ENCODE measurements at places on chromosomes 5 and 9.

GRCh38 chr5:54944364-54944763 is 41.0 kb downstream of the ESM1 start:
- peak; percentile 56 for DNase-seq

- DNase-seq, result no peak
Observed at GRCh38 chr9:14987858-14988257, 77.6 kb upstream of the FREM1 start.

GRCh38 chr5:140356853-140357725 is 2.9 kb upstream of the SLC4A9 start:
- no peak for DNase-seq

DNA sequence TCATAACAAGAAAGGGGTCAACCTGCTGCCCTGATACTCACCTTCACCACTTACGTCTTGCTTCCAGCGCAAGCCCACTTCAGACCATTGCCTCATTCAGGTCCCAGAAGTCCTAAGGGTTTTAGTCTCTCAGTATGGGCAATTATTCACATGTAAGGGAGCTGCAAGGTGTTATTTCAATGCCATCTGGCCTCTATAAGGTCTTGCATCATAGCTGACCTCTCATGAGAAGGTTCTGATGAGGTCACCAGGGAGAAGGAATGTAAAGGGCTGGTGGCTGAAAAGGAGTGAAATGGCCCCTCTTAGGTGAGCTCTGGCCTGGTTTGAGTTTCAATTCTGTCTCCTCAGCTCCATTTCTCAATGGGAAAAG is 1.5 kb upstream of the MARCHF3 start:
- DNase-seq, result no peak

GRCh38 chr5:119345861-119346260 is 10.0 kb upstream of the TNFAIP8 start:
- DNase-seq, result no peak

DNA sequence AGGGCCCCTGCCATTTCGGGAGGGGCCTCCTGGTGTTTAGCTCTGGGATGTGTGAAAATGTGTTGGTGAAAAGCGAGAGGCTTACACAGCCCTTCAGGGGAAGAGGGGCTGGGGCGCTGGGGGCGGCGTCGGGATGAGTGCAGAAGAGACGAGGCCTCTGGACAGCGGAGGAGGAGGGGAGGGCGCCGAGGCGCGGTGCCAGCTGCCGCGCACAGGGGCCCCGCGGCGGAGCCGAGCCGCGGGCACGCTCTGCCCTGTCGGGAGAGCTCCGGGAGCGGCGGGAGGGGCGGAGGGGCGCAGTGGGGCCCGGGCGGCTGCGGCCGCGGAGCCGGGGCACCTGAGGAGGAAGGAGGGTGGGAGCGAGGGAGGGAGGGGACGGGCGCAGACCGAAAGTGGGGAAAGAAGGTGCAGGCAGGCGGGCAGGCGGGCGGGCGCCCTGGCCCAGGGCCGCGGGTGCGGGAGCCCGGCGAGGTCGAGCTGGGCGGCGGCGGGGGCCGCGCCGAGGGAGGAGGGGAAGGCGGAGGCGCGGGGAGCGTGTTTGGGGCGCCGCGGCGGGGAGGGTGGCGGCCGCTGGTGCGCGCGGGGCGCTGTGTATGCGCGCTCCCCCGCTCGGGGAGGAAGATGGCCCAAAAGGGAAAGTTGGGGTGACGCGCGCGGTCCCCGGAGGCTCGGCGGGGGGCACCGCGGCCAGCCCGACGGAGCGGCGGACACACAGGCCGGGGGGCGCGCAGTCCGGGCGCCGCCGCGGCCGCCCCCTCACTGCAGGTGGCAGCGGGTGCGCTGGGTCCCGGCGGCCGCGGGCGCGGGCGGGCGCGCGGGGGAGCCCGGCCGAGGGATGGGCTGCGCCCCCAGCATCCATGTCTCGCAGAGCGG is at the start of gene PDE8B:
PDE8B (plus strand) TSS at position 590 of the 873 bp plus-strand sequence; CDS start at position 836, 246 bp downstream.
- DNase-seq, result peak; percentile 52

DNA sequence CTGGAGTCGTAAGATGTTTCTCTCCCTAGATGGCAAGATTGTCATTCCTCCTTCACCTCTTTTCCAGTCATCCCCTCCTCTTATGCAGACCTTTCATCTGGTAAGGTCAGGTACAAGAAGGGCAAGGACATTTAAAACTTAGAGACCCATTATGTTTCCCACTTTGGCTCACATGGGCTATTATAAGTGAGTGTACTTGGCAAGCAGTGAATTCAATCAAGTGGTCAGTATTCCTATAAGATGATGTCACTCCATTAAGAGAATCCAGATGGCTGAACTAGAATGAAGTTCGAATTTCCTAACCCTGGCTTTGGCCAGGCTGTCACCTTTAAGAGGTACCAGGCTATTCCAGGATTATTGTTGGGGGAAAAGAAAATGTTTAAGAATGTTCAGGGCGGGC is 32.2 kb downstream of the ZNF131 start:
- DNase-seq, result no peak

DNA sequence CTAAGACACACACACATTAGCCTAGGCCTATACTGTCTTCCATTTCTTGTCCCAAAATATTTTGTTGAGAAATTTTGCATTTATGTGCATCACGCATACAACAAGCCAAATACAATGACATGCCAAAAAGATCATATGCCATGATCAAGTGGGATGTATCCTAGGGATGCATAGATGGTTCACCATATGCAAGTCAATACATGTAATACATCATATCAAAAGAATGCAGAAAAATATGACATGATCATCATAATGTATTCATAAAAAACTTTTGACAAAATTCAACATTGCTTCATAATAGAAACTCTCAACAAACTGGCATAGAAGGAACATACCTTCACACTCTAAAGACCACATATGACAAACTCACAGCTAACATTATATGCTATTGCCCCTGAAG is 5.8 kb upstream of the FAM81B start:
- DNase-seq, result no peak

- no peak for DNase-seq
Observed at GRCh38 chr9:13860946-13861640, 452.8 kb downstream of the NFIB start.

DNA sequence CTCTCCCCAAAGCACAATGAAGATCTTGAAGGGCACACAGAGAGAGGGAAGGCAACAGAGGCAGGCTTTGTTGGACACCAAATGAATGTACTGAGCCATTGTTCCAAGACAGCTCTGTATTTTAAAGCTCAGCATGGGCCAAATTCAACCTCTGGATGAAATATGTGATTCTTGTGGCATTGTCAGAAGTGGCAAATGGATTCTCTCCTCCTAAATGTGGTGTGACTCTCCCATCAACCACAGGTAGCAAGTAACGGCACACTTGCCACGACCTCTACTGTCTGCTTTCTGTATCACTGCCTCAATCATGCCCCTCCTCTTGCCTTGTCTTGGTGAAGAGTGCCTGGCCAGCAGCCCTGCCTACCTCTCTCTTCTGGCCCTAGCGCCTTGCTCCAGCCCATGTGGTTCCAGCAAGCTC is 6.1 kb upstream of the MOB3B start:
- DNase-seq, result no peak

DNA sequence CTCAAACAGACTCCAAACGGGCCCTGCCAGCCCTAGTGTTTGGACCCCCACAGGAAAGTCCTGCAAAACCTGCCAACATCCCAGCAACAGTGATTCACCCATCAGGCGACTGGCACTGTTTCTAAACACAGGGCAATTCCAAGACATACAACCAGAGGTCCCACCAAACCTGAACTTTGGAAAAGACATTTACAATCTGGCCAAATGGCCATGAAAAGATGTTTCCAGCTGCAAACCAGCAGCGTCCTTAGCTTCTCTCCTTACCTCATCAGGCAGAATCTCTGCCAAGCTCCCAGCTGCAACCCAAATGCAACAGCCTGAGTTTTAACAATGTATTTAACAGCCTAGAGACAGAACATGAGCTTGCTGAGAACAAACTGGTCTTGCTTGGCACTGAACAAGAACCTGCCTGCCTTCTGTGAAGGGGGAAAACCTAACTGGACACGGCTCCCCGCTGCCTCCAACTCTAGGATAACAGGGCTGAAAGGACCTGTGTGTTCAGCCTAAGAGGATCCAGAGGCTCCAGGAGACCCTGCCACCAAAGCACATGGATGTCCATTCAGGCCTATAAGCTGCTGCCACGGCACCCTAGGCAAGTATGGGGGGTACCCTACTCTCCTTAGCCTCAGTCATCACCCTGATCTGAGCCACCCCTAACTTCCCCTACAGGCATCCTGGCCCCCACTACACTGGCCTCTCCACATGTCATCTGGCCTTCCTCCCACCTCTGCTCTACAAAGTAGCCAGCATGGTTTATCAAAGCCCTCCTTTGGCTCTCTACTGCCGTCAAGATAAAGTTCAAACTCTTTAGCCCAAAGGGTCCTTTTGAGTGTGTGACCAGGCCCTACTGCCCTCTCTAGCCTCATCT is 5.6 kb downstream of the P4HA2 start:
- no peak for DNase-seq

DNA sequence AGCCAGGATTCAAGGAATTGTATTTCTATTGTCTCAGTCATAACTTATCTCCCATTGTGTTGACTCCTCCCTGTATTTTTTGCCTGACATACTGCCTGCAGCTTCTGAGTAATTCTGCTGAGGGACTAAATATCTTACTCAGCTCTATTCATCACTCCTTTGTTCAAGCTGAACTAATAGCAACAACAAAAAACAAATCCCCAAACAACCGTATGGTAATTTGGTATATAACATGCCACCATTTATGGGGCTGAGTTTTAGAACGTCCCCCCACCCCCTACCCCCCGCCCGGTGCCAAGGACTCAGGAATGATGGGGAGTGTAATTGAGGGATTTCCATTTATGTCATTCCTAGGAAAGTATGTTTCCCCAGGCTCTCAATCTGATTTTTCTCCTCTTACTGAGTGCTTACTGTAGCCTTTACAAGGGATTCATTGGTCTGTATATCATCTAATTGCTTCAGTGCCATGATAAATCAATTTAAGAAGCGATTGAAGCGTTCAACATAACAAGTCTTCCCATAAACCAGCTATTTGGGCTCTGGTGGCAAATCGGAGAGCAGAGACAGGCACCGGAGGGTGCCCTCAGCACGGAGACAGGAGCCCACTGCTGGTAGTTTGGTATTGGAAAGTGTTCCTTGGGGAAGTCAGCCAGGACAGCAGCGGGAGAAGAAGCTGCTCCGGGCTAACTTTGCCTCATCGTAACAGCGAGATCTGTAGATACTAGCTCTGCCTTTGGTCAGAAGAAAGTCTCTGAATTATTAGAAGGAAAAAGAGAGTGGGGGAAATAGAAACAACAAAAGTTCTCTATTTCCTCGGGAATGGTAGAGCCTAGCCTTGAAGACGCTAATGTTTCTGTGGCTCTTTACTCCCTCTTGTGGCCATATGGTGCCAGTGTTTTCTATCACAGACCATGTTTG is 40.7 kb upstream of the HSD17B4 start:
- DNase-seq, result peak; percentile 65

DNA sequence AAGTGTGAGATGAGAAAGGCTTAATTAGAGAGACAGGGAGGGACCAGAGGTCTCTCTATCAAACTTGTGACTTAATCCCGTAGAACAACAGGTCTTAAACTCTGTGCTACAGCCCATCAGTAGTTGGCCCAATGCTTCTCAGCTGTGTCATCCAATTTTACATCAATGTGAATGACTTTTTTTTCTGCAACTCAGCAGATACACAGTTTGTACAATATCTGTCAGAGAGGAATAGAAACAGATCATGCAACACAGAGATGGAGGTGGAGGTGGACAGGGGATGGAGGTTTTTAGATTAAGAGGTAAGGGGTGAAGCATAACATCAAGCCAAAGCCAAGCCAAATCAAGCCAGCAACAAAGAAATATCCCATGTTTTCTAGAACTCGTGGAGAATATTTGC is 43.0 kb downstream of the FBXW11 start:
- DNase-seq, result no peak

DNA sequence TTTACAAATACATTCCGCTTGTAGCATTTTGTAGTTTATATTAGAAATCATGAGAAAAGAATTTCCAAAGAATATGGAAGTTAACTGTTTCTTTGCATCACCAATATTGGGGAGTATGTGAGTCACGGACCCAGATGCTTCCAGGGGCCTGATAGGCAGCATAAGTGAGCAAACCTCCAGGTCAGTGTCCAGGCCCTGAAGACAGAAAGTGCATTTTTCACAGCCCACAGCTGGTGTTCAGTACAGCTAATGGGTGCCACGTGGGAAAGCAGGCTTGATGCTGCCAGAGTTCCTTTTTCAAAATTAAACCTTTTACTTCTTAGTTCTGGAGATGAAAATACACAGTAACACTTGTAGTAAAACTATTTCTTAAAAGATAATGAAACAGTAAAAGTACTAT is 454.4 kb upstream of the ACTBL2 start:
- DNase-seq, result no peak

DNA sequence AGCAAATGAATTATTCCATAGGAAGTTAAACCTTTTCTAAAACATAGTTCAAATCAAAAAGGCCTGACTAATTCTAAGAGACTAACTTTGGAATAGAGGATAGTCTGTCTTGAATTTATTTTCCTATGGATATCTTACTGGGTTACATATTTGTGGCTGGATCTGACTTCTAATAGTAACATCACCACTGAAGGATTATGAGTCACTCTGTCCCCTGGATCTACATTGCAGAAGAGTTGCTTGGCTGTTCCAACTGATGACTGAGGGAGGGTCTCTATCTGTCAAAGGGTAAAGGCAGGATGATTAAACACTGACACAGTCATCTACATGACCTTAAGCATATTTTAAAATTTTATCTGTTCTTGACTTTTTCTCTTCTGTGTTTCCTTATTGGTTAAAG is 119.6 kb upstream of the FST start:
- DNase-seq, result no peak

- DNase-seq, result no peak
Observed at GRCh38 chr9:112772551-112772950, 22.0 kb downstream of the SNX30 start.

GRCh38 chr5:91946870-91947269 is 563.8 kb upstream of the ARRDC3 start:
- no peak for DNase-seq

DNA sequence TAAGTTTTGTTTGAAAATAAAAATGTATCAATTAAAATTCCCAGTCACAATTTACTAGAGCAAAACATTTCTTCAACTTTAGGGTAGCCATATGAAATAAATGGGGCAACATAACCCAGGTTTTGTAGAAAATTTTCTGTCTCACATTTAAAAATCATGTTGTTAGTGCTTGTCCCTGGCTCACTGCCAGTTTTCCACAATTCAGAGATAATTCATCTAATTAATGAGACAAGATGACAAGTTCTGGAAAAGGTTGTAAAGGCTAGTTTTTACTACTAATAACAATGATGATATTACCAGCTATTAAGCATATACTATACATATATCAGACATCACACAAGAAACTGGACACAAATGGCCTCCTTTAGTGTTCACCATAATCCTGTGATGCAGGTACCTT is 45.9 kb downstream of the MEGF9 start:
- DNase-seq, result no peak

GRCh38 chr5:68490406-68490805 is 274.9 kb downstream of the PIK3R1 start:
- DNase-seq, result no peak

GRCh38 chr5:73674669-73675004 is 48.6 kb downstream of the ARHGEF28 start:
- no peak for DNase-seq

DNA sequence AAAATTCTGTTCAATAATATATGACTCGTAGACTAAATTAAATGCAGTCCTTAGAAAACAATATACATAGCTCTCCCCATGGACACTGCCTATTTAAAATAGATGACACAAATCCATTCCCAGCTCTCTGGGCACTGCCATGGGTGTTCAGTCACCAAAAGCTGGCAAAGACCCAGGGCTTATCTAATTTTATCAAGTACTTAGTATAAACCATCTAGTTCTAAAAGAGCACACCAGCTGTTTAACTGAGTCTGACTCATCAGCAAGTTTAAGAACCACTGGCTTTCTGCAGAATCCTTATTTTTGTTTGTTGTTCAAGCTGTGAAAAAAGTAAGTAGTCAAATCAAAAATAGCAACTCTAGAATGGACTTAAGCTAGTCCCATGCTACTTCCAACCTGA is 107.6 kb downstream of the PLPP1 start:
- no peak for DNase-seq
